ENCODE measurements at places on chromosomes 1 and 21.

GRCh38 chr1:204835737-204836136 is 34.9 kb upstream of the NFASC start:
- H3K27ac ChIP-seq, result no peak overlapping the region
- H3K4me1 ChIP-seq, result no peaks in the 10 kb centered on the region
- H3K36me3 ChIP-seq, result no peaks in the 10 kb centered on the region
- H3K27me3 ChIP-seq, result peaks cover 39% of the 10 kb centered on the region

DNA sequence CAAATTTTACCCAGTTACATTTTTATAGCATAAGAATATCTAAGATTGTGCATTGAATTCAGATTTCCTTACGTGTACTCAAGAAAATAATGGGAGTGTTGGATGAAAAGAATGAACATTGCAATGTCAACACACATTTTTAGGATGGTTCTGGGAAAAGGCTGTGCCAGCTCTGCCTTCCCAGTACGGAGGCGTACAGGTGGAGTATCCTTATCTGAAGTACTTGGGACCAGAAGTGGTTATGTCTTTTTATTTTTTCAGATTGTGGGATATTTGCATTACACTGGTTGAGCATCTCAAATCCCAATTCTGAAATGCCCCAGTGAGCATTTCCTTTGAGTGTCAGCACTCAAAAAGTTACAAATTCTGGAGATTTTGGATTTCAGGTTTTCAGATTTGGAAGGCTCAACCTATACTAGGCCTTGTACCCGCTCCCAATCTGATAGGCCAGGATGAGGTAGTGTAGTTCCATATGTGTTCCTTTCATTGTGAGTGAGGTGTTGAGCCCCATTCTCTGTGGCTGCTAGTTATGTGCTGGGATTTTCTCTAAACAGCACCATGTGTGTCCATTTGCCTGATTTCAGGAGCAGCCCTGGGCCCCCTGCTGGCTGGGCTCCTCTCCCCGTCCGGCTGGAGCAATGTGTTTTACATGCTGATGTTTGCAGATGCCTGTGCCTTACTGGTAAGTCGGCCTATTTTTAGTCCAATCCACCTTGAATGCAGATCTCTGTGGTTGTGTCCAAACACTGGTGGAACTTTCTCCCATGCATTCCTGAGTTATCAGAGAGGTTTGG is 60.8 kb downstream of the SLC37A1 start:
- H3K36me3 ChIP-seq, result peaks cover 29% of the 10 kb centered on the region
- no peaks in the 10 kb centered on the region for H3K27me3 ChIP-seq
- no peaks in the 10 kb centered on the region for H3K4me1 ChIP-seq
- DNase-seq, result no peak

DNA sequence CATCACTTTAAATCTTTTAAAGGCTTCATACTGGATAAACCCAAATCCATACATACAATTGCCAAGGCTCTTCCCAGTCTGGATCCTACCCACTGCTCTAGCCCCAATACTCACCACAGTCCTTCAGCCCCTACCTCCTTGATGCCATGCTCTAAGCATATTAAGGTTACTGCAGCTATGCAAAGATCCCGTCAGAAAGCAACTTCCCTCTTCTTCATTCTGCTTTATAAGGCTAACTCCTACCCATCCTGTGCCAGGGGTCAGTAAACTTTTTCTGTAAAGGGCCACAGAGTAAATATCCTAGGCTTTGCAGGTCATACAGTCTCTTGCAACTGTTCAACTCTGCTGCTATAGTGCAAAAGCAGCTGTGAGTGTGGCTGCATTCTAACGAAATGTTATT is 34.3 kb upstream of the MTF1 start:
- no peaks in the 10 kb centered on the region for H3K27me3 ChIP-seq
- H3K4me1 ChIP-seq, result peaks cover 5% of the 10 kb centered on the region

GRCh38 chr1:214417545-214418210 is 133.7 kb downstream of the PTPN14 start:
- H3K36me3 ChIP-seq, result no peaks in the 10 kb centered on the region
- H3K27ac ChIP-seq, result no peak overlapping the region
- no peak for DNase-seq
- no peak overlapping the region for H3K4me3 ChIP-seq
- H3K4me1 ChIP-seq, result no peaks in the 10 kb centered on the region

DNA sequence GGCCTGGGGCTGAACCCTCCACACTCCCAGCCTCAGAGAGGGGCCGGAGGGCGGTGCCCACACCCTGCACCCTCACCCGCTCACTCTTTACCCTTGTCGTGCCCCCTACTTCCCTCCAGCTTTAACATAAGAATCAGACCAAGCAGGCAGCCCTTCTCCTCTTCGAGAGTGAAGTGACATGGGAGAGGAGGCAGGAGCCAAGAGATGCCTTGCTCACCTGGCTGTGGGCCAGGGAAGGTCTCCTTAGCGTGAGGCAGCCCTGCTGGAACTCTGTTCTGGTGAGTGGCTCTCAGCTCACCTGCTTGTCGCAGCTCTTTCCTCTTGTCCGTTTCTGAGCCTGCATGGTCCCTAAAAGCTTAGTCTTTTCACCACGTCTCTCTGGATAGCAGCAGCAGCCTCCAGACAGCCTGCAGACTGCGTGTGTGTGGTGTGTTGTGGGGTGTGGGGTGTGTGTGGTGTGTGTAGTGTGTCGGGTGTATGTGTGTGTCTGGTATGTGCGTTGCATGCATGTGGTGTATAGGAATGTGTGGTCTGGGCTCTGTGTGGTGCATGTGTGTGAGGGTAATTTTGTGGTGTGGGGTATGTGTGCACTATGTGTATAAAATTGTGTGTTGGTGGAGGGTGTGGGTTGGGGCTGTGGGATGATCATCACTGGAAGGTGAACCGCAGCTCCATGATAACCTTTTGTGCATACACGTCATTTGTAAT is 86.7 kb downstream of the CCDC185 start:
- H3K4me1 ChIP-seq, result peaks cover 2% of the 10 kb centered on the region
- H3K27ac ChIP-seq, result no peak overlapping the region
- no peaks in the 10 kb centered on the region for H3K36me3 ChIP-seq
- H3K4me3 ChIP-seq, result no peak overlapping the region
- peaks cover 30% of the 10 kb centered on the region for H3K27me3 ChIP-seq
